Upper lobe of left lung (tissue), 6 donors: ENCODE measurements at places on chromosomes 4 and X. TPM values are rescaled to one million over a fixed set of nuclear protein-coding genes. Genes with fewer than 3 reads are reported as not detected.

DNA sequence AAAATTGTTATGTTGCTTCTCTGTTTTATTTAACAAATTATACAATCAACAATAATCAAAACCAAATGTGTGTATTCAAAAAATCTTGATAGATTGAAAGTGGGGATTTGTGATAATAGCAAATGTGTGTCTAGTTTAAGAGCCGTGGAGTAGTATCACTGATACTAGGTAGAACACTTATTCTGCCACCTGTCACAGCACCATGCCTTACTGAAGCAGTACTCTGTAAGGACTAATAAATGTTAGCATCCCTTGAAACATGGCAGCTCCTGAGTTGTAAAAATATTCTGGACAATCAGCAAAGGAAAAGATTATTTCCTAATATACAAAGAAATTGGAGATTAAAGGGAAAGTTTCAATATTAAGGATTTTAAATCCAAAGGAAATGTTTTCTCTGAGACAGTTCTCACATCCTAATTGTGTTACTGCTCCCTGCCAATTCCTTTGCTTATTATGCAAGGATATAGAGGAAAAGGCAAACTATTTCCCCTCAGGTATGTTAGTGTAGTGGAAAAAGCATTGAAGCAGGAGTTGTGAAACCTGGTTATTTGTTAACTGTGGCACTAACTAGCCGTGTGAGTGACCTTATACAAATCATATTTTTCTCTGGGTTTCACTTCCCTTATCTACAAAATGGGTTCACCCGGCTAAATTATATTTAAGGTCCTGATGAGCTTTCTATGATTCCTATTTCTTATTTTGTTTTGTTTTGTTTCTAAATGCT lies 303.1 kb downstream of the ARHGAP24 start:
- DNase-seq, result no peak

- no peak for DNase-seq
Measured at GRCh38 chr4:71239365-71239764, 99.5 kb upstream of the SLC4A4 start.

Gene MGARP
- total RNA-seq, result 0.98 TPM

Gene NWD2
- not detected for total RNA-seq

- DNase-seq, result no peak
Measured at GRCh38 chr4:176879380-176880116, 86.8 kb upstream of the VEGFC start.

DNA sequence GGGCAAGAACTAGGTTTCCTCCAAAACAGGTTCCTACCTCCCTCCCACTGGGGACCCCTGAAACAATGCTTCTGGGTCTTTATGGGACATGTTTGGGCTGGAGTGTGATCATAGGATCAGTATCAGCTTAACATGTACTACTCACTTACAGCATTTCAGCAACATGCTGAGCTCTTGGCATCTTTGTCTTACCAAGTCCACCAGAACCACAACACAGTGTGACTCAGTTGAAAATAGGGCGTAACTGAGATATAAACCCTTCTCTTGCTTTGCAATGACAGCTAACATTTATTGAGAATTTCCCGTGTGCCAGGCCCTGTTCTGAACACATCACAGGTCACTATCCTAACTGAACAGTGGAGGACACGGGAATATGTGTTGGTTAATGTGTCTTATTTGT lies 218.5 kb upstream of the LNX1 start:
- DNase-seq, result no peak

Gene TMPRSS11D
- total RNA-seq, result not detected

GRCh38 chr4:112840061-112840460 lies 203.1 kb downstream of the LARP7 start:
- DNase-seq, result no peak

DNA sequence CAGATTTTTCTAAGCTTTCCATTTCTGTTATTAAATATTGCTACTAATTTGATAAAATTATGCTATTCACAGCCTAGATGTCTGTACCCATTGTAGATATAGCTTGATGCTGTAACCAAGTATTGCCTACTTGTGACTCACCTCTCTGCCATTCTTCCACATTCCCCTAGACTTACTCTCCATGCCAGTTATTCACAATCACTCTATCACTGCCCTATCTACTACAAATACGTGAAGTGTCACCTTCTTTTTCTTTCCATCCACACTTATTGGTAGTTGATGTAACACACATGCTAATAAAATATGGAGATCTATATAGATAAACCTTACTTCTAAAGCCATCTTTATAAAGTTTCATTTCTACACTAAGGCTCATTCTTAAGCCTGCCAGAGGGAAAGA lies 179.4 kb upstream of the PACRGL start:
- no peak for DNase-seq

Gene SMIM31
- 0.11 TPM for total RNA-seq

DNA sequence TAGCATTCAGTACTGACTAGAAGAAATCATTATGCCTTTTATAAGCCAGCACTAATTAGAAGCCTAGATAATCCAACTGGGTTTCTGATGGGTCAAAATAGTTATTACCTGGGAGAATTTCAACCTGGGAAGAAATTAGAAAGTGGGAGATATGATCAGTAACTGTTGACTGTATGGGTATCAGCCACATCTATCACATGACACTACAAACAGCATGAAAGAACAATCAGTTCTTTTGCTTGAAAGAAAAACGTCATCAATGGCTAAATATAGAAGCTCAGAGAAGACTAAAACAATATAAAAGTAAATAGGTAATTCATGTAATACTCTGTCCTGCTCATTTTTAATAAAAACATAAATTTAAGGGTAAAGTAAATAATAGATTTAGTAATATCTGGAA lies 145.1 kb downstream of the CAMK2D start:
- DNase-seq, result no peak

DNA sequence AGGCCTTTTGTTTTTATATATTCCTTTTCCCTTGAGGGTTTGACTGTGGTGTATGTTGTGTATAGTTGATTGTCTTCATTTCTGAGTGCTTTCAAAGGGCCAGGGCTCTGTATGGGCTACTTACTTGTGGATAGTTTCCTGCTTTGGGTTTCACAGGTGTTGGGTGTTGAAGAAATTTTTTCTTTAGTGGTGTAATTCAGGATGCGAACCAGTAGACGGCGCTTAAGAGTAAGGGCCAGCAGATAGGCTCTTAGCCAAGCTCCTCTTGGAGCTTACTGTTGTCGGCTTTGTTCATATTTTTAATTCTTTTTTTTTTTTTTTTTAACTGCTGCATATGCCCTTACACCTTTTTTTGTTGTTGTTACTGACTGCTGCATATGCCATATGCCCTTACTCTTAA lies 276.3 kb upstream of the GALNT7 start:
- no peak for DNase-seq

Gene FATE1
- not detected for total RNA-seq

Gene POLN
- 3.3 TPM for total RNA-seq

Gene ASB9
- 3.4 TPM for total RNA-seq

DNA sequence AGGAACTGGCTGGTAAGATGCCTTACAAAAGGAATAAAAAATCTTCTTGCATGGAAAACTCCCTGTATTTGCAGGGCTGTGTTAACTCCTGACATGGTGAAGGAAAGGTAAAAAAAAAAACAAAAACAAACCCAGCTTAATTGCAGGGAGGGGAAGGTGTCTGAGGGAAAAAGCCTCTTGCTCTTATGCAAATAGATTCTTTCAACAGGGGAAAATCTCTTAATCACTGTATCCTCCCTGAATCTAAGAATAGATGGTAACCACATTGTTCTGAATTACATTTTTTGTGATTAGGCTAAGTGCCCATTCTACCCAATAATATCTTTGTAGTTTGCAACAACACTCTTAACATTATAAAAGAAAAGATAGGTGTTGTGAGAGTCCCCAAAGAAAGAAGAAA lies 172.6 kb downstream of the RBM46 start:
- no peak for DNase-seq

DNA sequence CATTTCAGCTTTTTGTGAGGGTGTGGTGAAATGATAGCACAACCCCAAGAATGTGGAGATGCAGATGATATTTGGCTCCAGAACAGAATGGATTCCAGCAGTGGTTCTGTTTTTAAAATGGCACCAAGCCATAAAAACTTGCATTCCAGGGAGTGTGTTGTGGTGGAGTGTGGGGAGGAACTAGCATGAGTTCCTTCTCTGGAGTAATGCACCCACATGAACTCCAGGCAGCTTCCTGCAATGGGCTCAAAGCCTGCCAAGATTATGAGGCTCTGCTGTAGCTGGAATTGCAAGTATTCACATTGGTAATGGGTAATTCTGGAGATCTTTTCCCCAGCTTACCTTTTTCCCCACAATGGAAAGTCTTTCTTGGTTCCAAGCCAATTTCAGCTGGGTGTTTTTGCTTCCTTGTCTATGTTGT lies 161.4 kb downstream of the RAB28 start:
- no peak for DNase-seq

DNA sequence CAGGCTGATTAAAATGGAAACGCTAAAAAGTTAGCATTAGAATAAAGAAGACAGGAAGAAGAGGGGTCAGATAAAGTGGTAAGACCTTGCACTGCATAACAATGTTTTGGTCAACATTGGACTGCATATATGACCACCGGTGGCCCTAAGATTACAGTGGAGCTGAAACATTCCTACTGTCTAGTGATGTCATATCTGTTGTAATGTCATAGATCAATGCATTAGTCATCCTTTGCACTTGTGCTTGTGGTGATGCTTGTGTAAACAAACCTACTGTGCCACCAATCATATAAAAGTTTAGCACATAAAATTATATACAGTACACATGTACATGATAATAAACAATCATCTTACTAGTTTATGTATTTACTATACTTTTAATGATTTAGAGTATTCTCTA lies 73.0 kb downstream of the TMEM165 start:
- no peak for DNase-seq

Gene ADGRA3
- 32.7 TPM for total RNA-seq

Gene CFP
- 11.7 TPM for total RNA-seq

GRCh38 chrX:124555036-124555595 lies 208.8 kb downstream of the SH2D1A start:
- DNase-seq, result no peak

Gene ZFX
- total RNA-seq, result 37.1 TPM

- DNase-seq, result no peak
Measured at GRCh38 chr4:188432328-188432727, 293.1 kb downstream of the TRIML1 start.

DNA sequence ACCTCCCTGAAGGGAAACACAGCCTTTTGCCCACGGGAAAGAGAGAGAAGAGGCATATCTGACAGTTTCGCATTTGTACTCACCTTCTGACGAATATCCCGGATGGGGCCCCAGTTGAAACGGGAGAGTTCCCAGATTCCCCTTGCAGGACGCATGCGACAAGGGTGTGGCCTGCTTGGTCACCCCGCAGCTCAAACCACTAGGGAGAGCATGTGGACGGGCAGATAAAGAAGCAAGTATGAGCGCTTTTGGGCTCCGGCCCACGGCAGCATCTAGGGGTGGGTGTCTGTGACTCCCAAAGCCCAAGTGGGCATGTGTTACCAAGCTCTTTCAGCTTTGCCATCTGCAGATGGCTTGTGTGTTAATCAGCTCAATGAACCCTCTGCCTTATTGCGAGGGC lies 70.1 kb upstream of the MED14 start:
- no peak for DNase-seq

Gene DCAF12L2
- 0.10 TPM for total RNA-seq

Gene TXK
- 4.9 TPM for total RNA-seq

- DNase-seq, result no peak
Measured at GRCh38 chr4:8913858-8914460, 42.3 kb upstream of the HMX1 start.

DNA sequence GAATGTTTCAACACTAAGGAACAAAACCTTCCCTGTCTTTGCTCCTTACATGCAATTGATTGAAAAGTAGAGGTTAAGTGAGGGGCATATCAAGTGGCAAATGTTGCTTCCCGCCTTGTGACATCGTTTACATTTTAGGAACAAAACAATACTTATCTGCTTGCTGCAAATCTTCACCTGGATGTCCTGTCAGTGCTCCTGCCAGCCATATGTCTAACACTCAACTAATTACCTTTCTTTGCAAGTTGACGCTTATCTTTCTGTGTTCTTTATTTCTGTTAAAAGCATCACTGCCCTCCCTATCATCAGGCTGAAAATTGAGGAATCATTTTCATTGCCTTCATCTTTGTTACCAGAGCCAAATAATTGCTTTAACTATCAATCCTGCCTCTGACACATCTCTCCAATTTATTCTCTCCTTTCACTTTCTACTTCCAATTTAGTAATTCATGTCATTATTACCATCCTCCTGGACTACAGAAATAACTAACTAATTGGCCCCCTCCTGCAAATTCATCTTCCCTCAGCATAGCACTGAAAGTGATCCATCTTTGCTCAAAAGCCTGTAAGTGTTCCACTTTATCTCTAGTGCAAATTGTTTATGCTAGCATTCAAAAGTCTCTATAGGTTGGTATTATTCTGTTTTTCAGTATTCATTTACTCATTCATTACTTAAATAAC lies 298.7 kb upstream of the ATOH1 start:
- DNase-seq, result no peak

Gene DIPK2B
- 31.9 TPM for total RNA-seq

- peak; percentile 49 for DNase-seq
Measured at GRCh38 chr4:10180927-10181744, 64.5 kb upstream of the WDR1 start.

Gene SLC6A14
- 117 TPM for total RNA-seq

DNA sequence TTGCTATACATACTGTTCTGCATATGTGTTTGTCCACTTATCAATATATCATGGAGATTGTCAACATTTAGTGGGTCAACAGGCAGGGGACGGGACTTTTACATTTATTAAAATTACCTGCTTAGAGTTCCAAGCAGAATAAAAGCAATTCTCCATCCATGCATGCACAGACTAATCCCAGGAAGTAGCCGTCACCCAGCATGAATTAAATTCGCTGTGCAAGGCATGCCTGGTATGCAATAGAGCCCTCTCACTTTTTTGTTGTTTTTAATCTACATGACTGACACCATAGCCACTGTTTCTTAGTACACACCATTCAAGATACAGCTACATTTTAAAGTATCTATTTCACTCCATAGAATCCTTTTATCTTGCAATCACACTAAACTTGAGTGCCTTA lies 108.9 kb downstream of the USP46 start:
- no peak for DNase-seq

Gene HHIP
- total RNA-seq, result 37.7 TPM

DNA sequence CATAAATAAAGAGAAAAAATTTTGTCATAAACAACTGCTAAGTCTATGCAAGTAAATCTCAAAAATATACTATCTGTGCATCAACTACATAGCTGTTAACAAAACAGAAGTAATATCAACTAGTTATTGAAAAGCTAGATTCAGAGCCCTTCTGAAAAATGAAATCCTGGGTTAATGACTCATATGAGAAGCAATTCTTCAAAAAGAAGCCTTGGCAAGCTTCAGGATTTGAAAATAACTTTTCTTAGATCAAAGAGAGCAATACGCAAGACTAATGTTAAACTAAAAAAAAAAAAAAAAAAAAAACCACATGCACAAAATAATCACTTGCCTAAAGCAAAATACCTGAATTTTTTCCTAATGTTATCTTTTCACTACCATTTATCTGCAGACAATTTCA lies 566.1 kb upstream of the BOD1L1 start:
- DNase-seq, result no peak

- peak; percentile 31 for DNase-seq
Measured at GRCh38 chr4:41418444-41418843, 119.5 kb upstream of the LIMCH1 start.
